Activated naive CD8-positive, alpha-beta T cell treated with anti-CD3 and anti-CD28 coated beads for 36 hours (primary cell): ENCODE measurements at places on chromosomes 7 and 10. TPM values are rescaled to one million over a fixed set of nuclear protein-coding genes. Genes with fewer than 3 reads are reported as not detected.

DNA sequence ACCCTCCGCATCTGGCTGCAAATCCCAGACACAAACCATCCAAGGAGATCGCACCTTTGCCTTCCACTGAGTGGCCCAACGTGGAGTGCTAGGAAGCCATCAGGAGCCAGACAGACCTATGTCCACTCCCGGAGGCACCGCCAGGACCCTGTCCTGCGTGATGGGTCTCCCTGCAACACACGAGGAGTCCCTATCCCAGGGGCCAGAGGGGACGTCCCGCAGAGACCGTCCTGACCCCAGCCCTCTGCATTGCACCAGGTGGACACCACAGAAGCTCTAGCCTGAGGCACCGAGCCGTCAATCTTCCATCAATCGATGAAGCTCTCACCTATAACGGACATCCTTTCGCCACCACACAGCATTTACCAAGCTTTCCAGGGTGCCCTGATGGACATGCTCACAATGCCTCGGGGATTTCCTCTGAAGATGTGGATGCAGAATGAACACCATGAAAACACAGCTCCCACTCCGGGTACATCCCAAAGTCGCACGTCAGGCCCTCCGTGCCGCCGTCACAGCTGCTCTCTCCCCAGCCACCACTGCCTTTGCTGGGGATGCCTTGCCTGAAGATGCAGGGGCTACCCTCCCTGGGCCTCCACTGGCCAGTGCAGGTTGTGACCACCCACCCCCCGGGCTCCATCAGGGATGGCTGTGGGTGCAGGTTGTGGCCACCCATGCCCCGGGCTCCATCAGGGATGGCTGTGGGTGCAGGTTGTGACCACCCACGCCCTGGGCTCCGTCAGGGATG lies 54.1 kb downstream of the PTPRN2 start:
- H3K4me3 ChIP-seq: no peak overlapping the region
- no peaks in the 10 kb centered on the region for H3K27me3 ChIP-seq
- H3K27ac ChIP-seq: no peak overlapping the region
- no peaks in the 10 kb centered on the region for H3K4me1 ChIP-seq

DNA sequence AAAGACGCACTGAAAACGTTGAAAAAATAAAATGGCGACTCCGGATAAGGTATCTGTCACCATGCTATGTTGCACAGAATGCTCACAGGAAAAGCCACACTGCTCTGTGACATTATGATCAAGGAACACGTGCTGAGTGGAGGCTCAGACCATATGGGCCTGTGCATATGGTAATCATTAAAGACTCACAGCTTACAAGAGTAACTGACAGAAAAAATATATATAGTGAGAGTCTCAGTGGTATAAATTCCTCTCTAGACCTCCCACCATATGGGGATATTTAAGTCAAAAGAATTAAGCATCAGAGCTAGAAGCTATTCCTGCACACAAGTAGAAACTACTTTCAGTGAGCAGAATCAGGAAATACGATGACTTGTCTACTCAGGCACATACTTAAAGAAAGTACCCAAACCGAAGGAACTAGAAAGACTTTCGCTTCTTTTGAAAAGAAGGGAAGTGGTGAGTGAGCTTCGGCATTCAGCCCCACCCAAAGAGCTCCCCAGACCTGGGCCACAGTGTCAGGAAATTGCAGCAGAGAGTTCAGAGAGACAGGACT lies 65.1 kb upstream of the MPP7 start:
- peaks cover 41% of the 10 kb centered on the region for H3K4me1 ChIP-seq
- H3K4me3 ChIP-seq: peak overlapping the region; percentile 63

- DNase-seq: no peak
- H3K27me3 ChIP-seq: peaks cover 39% of the 10 kb centered on the region
- no peak overlapping the region for H3K4me3 ChIP-seq
- H3K4me1 ChIP-seq: no peaks in the 10 kb centered on the region
- H3K36me3 ChIP-seq: no peaks in the 10 kb centered on the region
Observed at GRCh38 chr7:29622335-29623265, 59.0 kb downstream of the PRR15 start.

DNA sequence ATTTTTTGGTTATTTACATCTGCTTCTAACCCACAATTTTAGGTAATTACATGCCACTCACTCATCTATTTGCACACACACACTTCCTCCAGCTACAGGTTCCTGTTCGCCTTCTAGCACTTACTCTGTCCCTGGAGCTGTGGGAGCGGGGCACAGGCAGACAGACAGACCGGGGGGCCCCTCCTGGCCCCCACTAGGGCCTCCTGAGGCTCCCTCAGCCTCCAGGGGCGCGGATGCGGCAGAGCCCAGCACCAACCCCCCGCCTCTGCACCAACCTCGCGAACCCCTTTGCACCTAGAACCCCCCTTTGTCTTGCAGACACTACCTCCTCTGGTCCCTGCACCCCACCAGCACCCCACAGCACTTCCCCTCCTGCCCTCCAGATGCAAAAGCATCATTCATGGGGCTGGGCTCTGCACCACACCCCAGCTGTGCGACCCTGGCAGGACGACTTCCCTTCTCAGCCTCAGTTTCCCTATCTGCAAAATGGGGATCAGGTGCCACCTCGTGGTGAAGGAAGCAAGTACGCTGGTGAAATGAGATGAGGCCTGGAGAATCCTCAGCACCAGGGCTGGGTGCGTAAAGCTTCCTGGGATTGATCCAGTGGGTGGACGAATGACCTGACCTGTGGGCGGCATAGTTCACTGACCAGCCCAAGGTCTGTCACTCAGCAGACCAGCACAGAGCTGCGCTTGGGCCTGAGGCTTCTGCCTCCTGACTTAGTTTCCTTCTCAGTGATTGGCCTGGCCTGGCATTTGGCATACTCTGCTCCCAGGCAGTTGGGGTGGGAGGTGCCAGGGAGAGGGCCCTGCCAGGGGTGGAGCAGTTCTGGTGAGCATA lies 37.9 kb downstream of the ELFN1 start:
- no peak for DNase-seq
- H3K36me3 ChIP-seq: no peaks in the 10 kb centered on the region
- H3K4me3 ChIP-seq: no peak overlapping the region
- no peak overlapping the region for H3K27ac ChIP-seq
- no peaks in the 10 kb centered on the region for H3K4me1 ChIP-seq

DNA sequence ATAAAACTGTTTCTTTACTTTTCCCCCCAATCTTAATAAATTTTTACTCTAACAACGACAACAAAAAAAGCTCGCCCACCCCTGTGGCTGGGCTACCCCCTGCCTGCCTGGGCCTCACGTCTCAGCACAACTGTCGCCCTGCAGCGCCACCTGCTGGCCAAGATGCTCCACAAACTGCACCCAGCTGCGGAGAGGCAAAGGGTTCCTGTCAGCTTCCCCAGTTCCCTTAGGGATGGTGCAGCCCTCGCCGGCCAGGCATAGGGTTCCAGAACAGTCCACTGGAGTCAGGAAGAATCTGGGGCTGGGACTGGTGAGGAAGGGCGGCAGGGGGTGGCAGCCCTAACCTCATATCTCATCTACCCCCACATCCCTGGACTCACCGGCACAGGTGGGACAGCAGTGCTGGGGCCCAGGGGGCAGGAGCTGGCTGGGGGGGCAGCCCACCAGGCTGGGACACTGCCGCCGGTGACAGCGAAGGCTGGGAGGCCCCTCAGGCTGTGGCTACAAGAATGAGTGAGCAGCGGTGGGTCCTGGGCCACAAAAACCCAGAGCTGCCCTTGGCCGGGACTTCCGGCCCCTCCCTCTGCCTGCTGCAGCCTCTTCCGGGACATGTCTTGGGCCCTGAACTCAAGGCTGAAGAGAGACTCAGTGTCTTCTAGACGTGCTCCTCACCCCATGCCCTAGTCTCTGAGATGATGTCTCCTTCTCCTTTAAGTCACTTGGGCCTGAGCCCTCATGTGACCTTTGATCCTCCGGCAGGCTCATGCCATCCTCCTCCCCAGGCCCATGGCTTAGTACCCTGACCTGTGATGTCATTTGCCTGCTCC lies 21.2 kb downstream of the ATP6V1F start:
- peak; percentile 81 for DNase-seq
- H3K4me3 ChIP-seq: no peak overlapping the region
- H3K36me3 ChIP-seq: no peaks in the 10 kb centered on the region
- H3K27me3 ChIP-seq: peaks cover 5% of the 10 kb centered on the region
- no peak overlapping the region for H3K27ac ChIP-seq
- peaks cover 3% of the 10 kb centered on the region for H3K4me1 ChIP-seq

- H3K27ac ChIP-seq: no peak overlapping the region
- DNase-seq: no peak
- H3K4me3 ChIP-seq: no peak overlapping the region
- H3K4me1 ChIP-seq: peaks cover 6% of the 10 kb centered on the region
- H3K27me3 ChIP-seq: no peaks in the 10 kb centered on the region
Observed at GRCh38 chr7:91050677-91051076, 213.6 kb upstream of the FZD1 start.

DNA sequence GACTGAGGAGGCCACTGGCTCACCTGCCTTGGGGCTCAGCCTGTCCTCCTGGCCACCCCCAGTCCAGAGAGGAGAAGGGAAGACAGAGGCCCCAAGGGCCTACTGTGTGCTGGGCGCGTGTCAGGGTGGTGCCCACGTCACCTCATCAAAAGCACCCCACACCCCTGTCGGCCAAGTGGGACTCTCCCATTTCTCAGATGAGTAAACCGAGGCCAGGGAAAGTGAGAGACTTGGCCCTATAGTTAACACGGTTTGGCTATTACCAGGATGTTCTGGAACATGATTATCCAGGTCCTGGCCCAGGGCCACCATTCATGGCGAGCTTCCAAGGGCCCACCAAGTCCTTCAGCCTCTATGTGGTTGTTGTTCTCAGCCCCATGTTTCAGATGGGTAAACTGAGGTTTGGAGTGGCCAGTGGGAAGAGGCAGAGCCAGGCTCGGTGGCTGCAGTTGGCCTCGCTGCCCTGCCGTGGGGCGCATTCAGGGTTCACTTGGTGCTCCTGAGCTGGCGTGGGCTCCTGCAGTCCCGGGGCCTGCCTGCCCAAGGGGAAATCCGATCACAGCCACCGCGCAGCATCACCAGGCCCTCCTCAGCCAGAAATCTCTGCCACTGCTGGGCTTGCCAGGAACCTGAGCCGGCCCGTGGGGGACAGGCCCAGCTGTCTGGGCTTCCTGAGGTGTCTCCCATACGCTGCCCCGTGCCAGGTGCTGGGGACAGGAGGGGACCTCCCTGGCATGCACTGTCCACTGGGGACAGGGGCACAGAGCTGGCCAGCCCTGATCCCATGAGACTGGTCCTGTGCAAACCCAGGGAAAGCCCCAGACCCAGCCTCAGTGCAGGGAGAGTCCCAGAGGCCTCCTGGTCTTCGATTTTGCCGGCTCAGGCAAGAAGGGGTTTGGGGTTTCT lies 117.7 kb upstream of the TNRC18 start:
- no peak overlapping the region for H3K4me3 ChIP-seq
- no peak overlapping the region for H3K27ac ChIP-seq
- H3K4me1 ChIP-seq: peaks cover 16% of the 10 kb centered on the region
- no peaks in the 10 kb centered on the region for H3K36me3 ChIP-seq
- no peak for DNase-seq
- H3K27me3 ChIP-seq: peaks cover 3% of the 10 kb centered on the region

GRCh38 chr10:44383749-44384600 lies 922 bp downstream of the CXCL12 start:
- H3K27me3 ChIP-seq: peaks cover 42% of the 10 kb centered on the region
- no peak overlapping the region for H3K27ac ChIP-seq
- no peak for DNase-seq
- no peaks in the 10 kb centered on the region for H3K36me3 ChIP-seq

GRCh38 chr7:51029701-51030191 lies 247.1 kb upstream of the GRB10 start:
- no peak for DNase-seq
- no peaks in the 10 kb centered on the region for H3K4me1 ChIP-seq
- H3K27me3 ChIP-seq: no peaks in the 10 kb centered on the region
- H3K27ac ChIP-seq: no peak overlapping the region
- no peaks in the 10 kb centered on the region for H3K36me3 ChIP-seq

DNA sequence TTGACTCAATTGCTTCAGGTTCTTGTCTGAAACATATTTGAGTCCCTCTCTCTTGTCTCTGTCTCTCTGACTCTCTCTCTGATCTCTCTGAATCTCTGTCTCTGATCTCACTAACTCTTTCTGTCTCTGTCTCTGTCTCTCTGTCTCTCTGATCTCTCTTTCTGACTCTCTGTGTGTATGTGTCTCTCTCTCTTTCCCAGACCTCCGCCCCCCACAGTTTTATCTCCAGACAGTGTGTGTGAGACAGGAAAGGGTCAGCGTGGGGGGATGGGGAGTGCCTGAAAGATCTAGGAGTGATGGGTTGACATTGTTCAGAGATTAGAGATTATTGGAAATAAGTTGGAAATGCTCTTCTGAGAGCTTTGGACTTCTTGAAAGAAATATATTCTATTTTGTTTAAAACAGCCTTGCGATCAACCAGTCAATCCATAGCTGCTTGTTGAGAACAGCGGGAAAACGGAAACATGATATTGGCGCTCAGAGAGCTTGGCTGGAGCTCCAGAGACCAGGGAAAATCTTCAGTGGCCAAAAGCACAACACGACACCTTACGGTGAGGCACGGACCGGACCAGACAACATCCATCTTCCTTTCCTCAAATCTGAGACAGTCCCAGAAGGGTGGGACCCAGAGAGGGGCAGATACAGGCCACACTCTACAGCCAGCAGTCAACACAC lies 35.5 kb downstream of the CALML3 start:
- no peak for DNase-seq
- H3K4me3 ChIP-seq: no peak overlapping the region
- H3K27me3 ChIP-seq: no peaks in the 10 kb centered on the region
- no peaks in the 10 kb centered on the region for H3K36me3 ChIP-seq

DNA sequence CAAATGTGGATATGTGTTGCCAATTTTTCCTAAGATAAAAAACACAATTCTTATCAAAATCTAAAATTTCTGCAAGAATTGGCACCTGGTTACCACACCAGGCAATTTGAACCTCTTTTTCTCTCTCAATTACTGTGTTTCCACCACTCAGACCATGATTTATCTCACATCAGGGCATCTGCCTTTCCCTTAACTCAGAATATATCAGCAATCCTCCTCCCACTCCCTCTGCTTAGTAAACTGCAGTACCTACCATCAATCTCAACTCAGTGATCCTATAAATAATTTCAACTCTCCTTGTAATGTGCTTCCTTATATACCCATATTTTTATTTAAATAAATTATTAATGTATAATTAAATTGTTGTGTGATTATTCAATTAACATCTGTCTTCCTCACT lies 212.3 kb upstream of the PCDH15 start:
- H3K36me3 ChIP-seq: no peaks in the 10 kb centered on the region
- no peaks in the 10 kb centered on the region for H3K27me3 ChIP-seq
- no peak overlapping the region for H3K4me3 ChIP-seq

DNA sequence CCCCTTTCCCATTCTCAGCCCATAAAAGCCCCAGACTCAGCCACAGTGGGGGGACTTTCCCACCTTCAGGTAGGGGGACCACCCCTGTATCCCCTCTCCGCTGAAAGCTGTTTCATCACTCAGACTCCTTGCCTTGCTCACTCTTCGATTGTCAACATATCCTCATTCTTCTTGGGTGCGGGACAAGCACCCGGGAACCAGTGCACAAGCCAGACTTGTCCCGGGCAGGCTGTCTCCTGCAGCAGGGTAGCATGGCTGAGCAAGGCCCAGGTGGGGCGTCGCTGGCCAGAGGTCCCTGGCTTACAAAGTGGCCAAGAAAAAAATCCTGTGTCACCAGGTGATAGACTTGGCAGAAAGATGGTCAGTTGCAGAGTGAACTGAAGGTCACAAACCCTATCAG lies 64.7 kb downstream of the NOD1 start:
- no peaks in the 10 kb centered on the region for H3K27me3 ChIP-seq
- no peak overlapping the region for H3K4me3 ChIP-seq
- H3K36me3 ChIP-seq: no peaks in the 10 kb centered on the region
- H3K4me1 ChIP-seq: no peaks in the 10 kb centered on the region
- no peak for DNase-seq

IFIT2 gene
- 37.3 TPM for total RNA-seq

LRGUK gene
- total RNA-seq: not detected

LLCFC1 gene
- total RNA-seq: not detected

SFRP5 gene
- 0.27 TPM for total RNA-seq

NFE2L3 gene
- 35.2 TPM for total RNA-seq

RNLS gene
- total RNA-seq: 4.0 TPM

ATRNL1 gene
- total RNA-seq: 0.41 TPM

HOXA4 gene
- total RNA-seq: not detected

RHOBTB1 gene
- not detected for total RNA-seq

SLC25A40 gene
- 45.9 TPM for total RNA-seq
